ENCODE measurements at places on chromosomes 16 and 17.

DNA sequence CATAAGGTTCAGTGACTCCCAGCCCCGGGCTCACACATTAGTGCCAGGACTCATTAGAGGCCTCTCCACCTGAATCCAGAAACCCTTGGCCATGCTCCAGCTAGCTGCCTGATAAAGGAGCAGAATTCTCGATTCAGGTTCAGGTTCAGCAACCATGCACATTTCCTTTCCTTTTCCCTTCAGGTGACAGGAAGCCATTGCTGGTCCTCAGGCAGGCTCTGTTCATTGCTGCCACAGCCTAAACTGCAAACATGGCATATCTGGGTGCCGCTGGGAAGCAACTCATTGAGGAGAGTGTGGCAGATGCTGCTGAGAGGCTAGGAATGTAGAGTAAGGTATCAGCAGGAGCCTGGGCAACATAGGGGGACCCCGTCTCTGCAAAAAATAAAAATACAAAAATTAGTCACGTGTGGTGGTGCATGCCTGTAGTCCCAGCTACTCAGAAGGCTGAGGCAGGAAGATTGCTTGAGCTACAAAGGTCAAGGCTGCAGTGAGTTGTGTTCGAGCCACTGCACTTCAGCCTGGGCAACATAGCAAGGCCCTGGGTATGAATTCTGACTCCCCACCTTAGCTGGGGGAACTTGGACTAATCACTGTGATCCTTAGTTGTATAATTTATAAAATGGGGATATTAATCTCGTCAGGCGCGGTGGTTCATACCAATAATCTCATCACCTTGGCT lies 28.7 kb downstream of the ARL4D start:
- no peak for DNase-seq

GRCh38 chr16:19127205-19127604 lies 13.4 kb downstream of the ITPRIPL2 start:
- no peak for DNase-seq

GRCh38 chr16:81117436-81117835 lies 21.2 kb upstream of the GCSH start:
- no peak for DNase-seq

GRCh38 chr17:19461116-19461515 lies 50.1 kb downstream of the RNF112 start:
- DNase-seq, result no peak

GRCh38 chr17:53844491-53845107 lies 21.9 kb downstream of the KIF2B start:
- no peak for DNase-seq

DNA sequence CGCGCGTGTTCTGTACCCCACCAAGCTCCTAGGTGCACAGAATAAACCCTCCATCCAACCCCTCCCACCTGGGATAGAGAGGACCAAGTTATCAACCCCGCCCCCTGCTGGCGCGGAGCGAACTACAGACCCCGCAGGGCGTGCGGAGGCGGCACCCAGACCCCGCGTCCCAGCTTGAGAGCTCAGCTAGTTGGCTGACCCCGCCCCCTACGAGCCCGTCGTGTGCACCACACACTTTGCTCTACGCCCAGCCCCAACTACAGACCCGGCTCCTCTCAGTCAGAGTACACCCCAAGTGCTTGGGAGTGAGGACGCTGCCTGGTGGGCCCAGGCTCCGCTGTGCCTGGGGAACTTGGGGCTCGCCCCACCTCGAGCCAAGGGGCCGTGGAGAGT lies 1.5 kb downstream of the GRIN2A start:
- peak; percentile 16 for DNase-seq

DNA sequence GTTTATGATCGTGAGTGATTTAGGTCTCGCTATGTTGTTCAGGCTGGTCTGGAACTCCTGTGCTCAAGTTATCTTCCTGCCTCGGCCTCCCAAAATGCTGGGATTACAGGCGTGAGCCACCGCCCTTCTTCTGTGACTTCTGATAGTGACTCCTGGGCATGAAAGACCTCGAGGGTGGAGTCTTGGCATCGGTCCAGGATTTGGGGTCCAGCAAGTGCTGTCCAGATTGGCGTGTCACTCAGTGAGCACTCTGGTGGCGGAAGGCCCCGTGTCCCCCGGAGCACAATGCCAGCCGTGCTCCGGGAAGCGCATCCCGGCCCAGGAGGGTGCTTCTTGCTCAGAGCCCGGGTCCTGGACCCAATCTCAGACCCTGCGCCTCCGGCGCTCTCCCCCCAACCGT lies 6.8 kb downstream of the OR1F1 start:
- DNase-seq, result no peak

- DNase-seq, result no peak
Measured at GRCh38 chr16:85457366-85457765, 155.8 kb upstream of the GSE1 start.

- no peak for DNase-seq
Measured at GRCh38 chr17:82428546-82428945, 10.2 kb upstream of the OGFOD3 start.

DNA sequence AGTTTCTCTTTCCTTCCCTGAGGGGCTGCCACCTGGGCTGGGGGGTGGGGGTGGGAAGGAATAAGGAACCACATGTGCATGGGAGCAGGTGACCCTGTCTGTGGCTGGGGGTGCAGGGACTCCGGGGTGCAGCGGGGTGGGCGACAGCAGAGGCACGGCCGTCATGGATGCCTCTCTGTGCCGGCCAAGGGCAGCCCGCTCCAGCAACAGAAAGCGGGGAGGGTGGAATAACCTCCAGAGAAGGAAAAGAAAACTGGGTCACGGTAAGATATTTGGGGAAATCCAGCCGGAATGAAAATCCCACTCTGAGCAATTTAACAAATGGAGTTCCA lies 4.2 kb downstream of the NDUFAF8 start:
- no peak for DNase-seq

- no peak for DNase-seq
Measured at GRCh38 chr17:17077861-17078732, 35.8 kb downstream of the MPRIP start.

DNA sequence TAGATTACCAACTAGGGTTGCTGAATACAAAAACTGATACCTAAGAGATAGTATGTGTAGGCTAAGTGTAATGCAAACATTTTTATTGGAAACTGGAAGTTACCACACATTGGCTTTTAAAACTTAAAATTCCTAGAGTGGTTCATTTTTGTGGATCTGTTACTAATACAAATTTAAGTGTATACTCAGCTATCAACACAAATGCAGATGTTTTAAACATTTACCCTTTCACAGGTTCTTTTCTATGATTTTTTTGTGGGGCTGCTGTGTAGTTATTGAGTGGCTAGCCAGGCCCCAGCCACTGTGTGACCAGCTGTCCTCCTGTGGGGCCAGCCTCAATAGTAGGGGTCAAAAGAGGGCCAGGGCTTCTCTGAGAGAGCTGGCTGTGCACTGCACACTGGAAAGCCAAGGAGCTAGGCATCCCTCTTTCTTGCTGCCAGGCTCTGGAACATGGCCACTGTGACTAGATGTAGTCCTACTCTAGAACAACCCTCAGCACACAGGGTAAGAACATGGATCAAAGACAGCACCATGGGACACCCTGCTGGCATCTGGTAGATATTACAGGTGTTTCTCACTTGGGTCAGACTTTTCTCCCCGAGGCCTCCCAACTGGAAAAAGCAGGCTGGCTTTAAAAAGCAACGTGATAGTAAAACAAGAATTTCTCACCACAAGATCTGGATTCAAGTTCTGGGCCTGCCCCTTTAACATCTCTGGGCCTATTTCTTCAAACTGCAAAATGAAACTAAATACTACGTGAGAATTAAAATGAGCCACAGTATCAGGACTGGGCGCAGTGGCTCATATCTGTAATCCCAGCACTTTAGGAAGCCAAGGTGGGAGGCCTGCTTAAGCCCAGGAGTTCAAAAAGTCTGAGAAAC lies 7.3 kb upstream of the VEZF1 start:
- DNase-seq, result peak; percentile 89

DNA sequence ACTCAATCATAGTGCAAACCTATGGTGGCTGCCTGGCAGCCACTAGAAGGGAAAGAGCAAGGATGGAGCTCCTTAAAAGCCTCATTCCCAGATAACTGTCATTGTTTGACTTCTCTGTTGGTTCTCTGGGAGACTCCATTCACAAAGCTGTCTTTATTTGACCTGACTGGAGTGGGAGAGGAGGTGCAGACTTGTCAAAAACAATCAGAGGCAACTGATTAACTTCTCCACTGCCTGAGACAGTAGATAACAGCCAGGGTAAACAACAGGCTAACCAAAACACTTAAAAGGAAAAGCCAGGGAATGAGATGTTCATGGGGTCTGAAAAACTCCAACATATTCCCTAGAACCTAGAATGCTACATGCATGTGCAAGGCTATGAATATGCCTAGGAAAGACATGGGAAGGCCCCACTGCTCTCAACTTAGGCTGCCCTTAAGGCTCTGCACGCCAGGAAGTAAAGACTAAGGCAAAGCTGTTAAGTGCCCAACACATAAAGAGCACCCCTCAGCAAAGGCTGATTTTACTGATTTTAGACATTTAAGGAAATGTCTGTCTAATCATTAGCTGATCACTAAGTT lies 82.0 kb downstream of the TTC19 start:
- DNase-seq, result peak; percentile 8

DNA sequence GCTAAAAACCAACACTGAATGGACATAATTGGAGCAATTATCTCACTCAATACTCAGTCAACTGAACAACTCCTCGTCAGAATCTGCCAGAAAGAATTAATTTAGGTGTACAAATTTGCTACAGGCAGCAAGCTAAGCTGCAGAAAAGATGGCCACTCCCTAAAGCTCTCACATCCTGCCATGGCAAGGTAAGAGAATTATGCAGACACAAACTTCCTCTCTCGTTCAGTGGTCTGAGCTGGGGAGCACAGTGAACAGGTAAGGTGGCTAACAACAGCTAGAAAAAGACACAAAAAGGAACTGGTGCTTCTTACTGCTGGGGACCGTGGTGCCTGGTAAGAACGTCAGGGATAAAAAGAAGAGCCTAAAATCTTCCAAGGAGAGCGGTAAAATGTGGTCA lies 74.9 kb upstream of the BCAR1 start:
- no peak for DNase-seq

- DNase-seq, result peak; percentile 36
Measured at GRCh38 chr16:57289391-57290257, 5.2 kb upstream of the PLLP start.

- no peak for DNase-seq
Measured at GRCh38 chr17:69763503-69763902, 311.5 kb upstream of the KCNJ16 start.

GRCh38 chr16:66344533-66345145 lies 21.9 kb upstream of the CDH5 start:
- peak; percentile 45 for DNase-seq

DNA sequence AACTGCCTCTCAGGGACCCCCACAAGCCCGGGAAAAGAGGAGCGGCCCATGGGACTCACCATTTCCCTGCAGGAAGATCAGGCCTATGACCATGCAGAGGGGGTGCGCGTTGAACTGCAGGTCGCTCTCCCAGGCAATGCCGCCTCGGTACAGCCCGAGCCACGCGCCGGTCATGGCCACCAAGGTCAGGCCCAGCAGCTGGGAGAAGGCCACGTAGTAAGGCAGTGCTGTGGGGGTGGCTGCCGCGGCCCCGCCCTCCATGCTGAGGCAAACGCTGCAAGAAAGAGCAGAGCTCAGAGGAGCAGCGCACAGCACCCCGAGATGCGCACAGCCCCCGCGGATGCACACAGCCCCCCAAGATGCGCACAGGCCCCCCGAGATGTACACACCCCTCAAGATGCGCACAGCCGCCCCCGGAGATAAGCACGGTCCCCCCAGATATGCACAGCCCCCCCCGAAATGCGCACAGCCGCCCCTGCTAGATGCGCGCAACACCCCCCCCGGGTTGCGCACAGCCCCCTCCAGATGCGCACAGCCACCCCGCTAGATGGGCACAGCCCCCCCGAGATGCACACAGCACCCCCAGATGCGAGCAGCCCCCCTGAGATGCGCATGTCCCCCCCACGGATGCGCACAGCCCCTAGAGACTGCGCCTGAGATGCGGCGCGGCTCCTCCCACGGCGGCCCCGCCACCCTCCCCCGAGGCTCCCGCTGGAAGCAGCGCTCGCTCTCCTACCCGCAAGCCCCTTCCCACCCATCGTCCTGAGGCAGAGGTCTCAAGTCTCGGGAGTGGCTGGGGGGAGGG lies 8.6 kb downstream of the CYB561 start:
- DNase-seq, result no peak

DNA sequence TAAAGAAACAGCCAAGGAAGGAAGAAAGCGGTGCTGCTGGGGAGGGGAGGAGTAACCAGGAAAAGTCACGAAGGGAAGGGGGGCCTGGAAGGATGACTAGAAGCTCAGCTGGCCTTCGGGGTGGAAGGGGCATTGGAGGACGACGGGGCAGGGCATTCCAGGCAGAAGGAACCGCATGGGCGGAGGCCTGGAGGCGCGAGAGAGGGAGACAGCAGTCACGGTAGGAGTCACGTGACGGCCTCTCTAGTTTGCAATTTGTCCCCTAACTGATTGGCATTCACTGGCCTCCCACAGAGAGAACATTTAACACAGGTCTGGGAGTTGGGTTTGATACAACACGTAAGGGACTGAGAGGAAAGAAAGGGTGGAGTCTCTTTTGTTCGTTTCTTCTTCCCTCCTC lies 63.9 kb downstream of the RTN4RL1 start:
- no peak for DNase-seq

DNA sequence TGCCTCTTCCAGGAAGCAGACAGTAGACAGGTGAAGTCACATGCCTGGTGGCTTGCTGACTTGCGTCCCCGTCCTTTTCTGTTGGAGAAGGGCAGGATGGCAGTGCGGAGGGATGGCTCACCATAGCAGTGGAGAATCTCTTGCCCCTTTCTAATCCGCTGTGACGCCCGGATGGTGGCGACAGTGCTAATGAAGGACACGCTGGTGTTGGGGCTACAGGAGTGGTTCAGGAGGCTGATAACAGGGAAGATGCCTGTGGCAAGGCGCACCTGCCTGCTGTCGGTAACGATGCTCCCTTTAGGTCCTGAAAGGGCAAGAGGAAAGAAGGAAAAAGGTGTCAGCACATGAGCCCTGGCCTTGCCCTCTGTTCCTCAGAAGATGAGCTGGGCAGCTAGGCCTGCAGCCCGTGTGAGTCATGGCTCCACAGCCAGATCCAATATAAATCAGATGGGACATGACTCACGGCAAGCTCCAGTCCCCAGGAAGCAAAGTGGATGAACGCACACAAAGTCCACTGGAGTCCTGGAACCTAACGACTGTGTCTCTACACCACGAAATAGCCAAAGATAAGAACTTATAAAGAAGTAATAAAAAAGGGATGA lies 25.5 kb downstream of the SERPINF1 start:
- DNase-seq, result no peak

GRCh38 chr16:75188832-75189477 lies 18.0 kb downstream of the CTRB2 start:
- DNase-seq, result no peak

DNA sequence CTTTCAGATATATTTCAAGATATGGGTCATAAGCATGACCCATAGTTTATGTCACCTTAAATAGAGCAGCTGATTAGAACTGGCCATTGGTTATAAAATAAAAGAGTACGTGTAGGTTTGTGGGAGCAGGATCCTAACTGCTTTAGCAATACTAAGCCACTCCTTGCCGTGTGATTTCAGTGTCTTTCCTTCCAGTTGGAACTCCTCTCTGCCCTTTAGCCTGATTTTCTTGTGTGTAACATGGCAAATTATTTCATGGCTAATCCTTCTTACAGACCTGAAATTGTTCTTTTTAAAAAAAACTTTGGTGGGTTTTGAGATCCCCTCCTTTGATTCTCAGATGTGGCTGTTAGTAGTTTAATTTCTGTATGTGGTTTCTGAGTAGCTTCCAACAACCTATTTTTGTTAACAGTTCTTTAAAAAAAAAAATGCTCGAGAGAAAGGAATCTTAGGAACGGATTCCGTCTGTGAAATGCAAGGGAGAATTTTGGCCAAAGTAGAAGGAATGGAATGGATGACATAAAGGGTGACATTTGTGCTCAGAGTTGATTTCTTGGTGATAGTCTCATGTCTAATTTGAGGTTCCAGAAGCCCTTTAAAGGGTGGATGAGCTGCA lies 39.9 kb downstream of the DHRS7B start:
- no peak for DNase-seq

- no peak for DNase-seq
Measured at GRCh38 chr17:6496116-6496481, 51.8 kb downstream of the PIMREG start.
